ENCODE measurements at places on chromosomes 5 and 9. TPM values are rescaled to one million over a fixed set of nuclear protein-coding genes. Genes with fewer than 3 reads are reported as not detected.

Gene PIP5KL1
- total RNA-seq = not detected

Gene SOX30
- total RNA-seq = not detected

Gene WNT8A
- not detected for total RNA-seq

Gene ITGA1
- total RNA-seq = 45.0 TPM

Gene IQGAP2
- total RNA-seq = 110 TPM

Gene SLC45A2
- not detected for total RNA-seq

Gene FAXDC2
- total RNA-seq = 37.1 TPM

Gene RUSC2
- total RNA-seq = 5.5 TPM

Gene WHRN
- 35.5 TPM for total RNA-seq

Gene NTRK2
- total RNA-seq = 1.7 TPM

Measured in Peyer's patch (tissue), 4 donors.